ENCODE measurements at places on chromosomes 4 and X. TPM values are rescaled to one million over a fixed set of nuclear protein-coding genes. Genes with fewer than 3 reads are reported as not detected.

Gene BMX
- total RNA-seq, result not detected

Gene SSX3
- total RNA-seq, result not detected

Gene HERC3
- 63.1 TPM for total RNA-seq

Gene CXCL11
- total RNA-seq, result not detected

Gene CCKAR
- total RNA-seq, result not detected

Gene ODAM
- total RNA-seq, result not detected

Gene RASSF6
- 0.28 TPM for total RNA-seq

Gene MAGEB17
- not detected for total RNA-seq

Gene ARMCX6
- 39.5 TPM for total RNA-seq

Gene HTR2C
- total RNA-seq, result not detected
